ENCODE measurements at places on chromosomes 11 and 22. TPM values are rescaled to one million over a fixed set of nuclear protein-coding genes. Genes with fewer than 3 reads are reported as not detected.
A peak's percentile ranks its signal among the peaks of the same experiment; 100 is the strongest.

- DNase-seq, result peak; percentile 57
Observed at GRCh38 chr11:65479184-65480145, 19.4 kb upstream of the MALAT1 start.

Gene WNT11
- total RNA-seq, result 34.1 TPM

Gene SAA4
- total RNA-seq, result 4.1 TPM

DNA sequence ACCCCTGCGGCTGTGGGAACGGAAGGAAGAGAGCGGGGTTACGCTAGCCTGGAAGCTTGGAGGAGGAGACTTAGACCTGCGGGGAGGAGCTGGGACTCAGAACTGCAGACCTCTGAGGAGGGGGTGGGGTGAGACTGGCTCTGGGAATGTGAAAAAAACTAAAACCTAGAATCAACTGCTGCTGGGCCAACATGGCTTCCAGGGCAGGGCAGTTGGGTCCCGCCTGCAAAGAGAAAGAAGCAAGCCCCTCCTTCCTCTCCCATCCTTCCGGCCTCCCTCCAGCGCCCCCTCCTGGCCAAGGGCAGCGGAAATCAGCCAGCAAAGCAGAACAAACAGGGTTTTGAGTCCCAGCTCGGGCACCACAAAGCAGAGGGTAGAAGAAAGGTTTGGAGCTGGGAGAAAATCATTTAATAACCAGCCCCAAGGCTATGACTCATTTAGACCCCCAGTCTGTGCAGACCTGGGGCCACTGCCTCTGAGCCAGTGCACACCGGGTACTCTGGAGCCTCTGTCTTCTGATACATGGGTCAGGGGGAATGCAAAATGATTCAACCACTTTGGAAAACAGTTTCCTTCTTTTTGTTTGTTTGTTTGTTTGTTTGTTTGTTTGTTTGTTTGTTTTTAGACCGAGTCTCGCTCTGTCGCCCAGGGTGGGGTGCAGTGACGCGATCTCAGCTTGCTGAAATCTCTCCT lies 7.3 kb upstream of the NCF4 start:
- DNase-seq, result no peak

Gene SERGEF
- total RNA-seq, result 23.6 TPM

Gene UPB1
- total RNA-seq, result 0.32 TPM

Gene OR2AG1
- not detected for total RNA-seq

- DNase-seq, result no peak
Observed at GRCh38 chr22:20206709-20207215, 55.9 kb upstream of the CCDC188 start.

DNA sequence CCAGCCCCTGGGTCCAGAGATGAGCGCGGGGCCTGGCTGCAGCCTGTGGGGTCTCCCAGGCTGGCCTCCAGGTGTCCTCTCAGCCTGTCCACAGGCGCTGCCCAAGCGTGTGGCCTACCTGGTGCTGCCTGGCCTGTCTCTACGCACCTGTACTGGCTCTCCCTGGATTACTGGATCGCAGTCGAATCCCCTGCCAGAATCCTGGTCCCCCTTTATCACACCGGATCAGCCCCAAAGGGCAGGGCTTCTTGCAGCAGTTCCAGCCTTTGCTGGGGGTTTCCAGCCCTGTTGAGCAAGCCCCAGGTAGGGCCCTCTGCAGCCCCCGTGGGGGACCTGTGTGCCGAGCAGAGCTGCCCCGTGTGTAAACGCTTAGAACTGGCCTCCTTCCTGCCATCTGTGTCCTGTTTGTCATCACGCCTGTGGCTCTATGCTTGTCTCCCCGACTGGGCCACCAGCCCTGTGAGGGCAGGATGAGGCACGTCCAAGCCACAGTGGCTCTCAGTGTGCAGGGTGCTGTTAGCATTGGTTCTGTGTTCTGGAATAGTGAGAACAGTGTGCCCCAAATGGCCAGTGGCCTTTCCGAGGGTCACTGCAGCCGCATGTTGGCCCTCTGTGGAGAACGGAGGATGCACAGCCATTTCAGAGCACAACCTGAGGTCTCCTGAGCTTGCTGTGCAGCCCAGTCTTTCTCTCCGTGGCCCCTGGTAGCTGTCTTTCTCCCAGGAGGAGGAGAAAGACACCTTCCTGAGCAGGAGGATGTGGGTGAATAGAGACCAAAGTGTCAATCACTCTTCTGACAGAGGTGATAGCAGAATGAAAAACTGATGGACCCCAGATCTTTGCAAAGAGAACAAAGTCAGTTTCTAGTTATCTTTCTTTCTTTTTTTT lies 13.9 kb upstream of the TXNRD2 start:
- DNase-seq, result no peak

Gene MEI1
- total RNA-seq, result 2.2 TPM

DNA sequence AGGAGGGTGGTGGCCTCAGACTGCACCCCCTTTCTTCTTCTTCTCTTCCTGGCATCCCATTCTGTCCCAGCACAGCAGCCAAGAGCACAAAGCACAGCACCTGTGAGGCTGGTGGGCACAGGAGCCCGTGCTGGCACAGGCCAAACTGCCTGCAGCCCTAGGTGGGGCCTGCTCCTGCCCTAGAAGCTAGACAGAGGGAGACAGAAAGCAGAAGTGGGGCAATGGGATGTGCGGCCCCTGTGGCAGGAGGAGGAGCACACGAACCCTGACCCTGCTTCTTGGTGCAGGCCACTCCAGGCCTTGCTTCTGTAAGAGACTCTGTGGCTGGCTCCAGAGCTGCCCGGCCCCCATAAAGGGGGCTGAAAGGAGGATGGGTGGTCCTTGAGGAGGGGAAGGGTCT lies 3.9 kb upstream of the PTS start:
- no peak for DNase-seq

- peak; percentile 57 for DNase-seq
Observed at GRCh38 chr22:38347944-38348750, 30.9 kb upstream of the CSNK1E start.

GRCh38 chr22:16608931-16609330 lies 16.3 kb upstream of the CCT8L2 start:
- DNase-seq, result no peak

DNA sequence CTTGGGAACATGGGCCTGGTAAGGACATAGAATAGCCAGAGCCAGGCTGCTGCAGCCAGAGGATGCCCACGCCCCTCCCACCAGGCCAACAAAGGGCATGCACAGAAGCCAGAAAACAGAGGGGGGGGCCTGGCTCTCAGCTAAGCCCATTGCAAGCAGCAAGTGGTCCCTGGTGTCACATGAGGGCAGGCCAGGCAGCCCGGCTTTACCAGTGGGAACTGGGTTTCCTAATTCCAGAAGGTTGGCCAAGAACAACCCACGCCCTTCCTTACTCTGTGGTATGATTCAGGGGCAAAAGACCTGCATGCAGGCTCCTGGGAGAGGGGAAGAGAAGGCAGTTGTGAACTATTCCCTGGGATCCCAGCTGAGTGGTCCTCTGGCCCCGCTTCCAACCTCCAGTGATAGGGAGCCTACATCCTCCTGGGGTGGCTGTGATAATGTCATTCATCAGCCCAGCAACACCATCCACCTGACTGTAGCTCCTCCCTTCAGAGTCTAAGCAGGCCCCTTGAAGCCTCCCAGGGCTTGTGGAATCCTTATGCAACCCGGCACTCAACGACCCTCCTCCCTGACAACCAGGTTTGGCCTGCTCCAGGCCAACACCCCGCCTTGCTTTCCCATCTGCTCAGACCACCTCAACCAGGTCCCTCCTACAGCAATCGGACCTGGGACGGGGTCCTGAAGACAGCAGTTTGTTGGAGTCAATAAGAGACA lies 62.1 kb upstream of the LMO1 start:
- DNase-seq, result no peak

Gene RRM1
- total RNA-seq, result 24.5 TPM

DNA sequence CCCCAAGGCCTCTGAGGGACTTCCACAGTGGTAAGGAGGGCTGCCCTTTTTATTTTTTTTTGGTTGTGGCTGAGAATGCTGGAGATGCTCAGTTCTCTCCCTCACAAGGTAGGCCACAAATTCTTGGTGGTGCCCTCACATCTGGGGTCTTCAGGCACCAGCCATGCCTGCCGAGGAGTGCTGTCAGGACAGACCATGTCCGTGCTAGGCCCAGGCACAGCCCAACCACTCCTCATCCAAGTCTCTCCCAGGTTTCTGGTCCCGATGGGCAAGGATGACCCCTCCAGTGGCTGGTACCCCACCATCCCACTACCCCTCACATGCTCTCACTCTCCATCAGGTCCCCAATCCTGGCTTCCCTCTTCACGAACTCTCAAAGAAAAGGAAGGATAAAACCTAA lies 4.2 kb downstream of the THY1 start:
- peak; percentile 64 for DNase-seq

- peak; percentile 99 for DNase-seq
Observed at GRCh38 chr22:23893945-23894709, at the start of gene MIF. Gene MIF (plus strand): TSS chr22:23894383. CDS start chr22:23894475, 92 bp downstream.

Gene CSTF3
- total RNA-seq, result 20.0 TPM

Measured in mesenteric fat pad (tissue), 1 donor.